ENCODE measurements at places on chromosomes 2 and 18. TPM values are rescaled to one million over a fixed set of nuclear protein-coding genes. Genes with fewer than 3 reads are reported as not detected.

SCG2 gene
- 5.3 TPM for total RNA-seq

SERPINB5 gene
- 0.14 TPM for total RNA-seq

GPR45 gene
- 0.22 TPM for total RNA-seq

RNU2-63P gene
- total RNA-seq: not detected

SERPINB2 gene
- 211 TPM for total RNA-seq

SLC14A1 gene
- total RNA-seq: 18.2 TPM

TUBB8B gene
- total RNA-seq: not detected

APLF gene
- total RNA-seq: 6.9 TPM

FER1L5 gene
- under 0.01 TPM for total RNA-seq

CD8A gene
- not detected for total RNA-seq

GALR1 gene
- total RNA-seq: not detected

POMC gene
- not detected for total RNA-seq

C2orf66 gene
- total RNA-seq: not detected

GALNT3 gene
- total RNA-seq: 4.6 TPM

SH3BP4 gene
- 125 TPM for total RNA-seq

ADGRF3 gene
- under 0.01 TPM for total RNA-seq

ZNF396 gene
- 1.8 TPM for total RNA-seq

NYAP2 gene
- total RNA-seq: not detected

SLC8A1 gene
- 10.1 TPM for total RNA-seq

ANKRD62 gene
- not detected for total RNA-seq

CDK15 gene
- total RNA-seq: 1.3 TPM

IL36A gene
- total RNA-seq: not detected

DSG2 gene
- total RNA-seq: 12.5 TPM

ST6GAL2 gene
- 0.44 TPM for total RNA-seq
